ENCODE measurements at places on chromosomes 6 and 20.

GRCh38 chr6:2186516-2186915, 58.9 kb downstream of the GMDS start:
- H3K36me3 ChIP-seq = no peaks in the 10 kb centered on the region
- no peak overlapping the region for H3K4me3 ChIP-seq
- no peak for DNase-seq
- H3K27me3 ChIP-seq = no peaks in the 10 kb centered on the region
- H3K27ac ChIP-seq = no peak overlapping the region

- no peaks in the 10 kb centered on the region for H3K36me3 ChIP-seq
- no peak overlapping the region for H3K4me3 ChIP-seq
- no peaks in the 10 kb centered on the region for H3K27me3 ChIP-seq
- DNase-seq = no peak
Measured at GRCh38 chr6:88704980-88705379, 258.4 kb downstream of the RNGTT start.

- 0 out of 2 replicates have a peak, but pooled peaks cover 3% of the 10 kb centered on the region for H3K36me3 ChIP-seq
- DNase-seq = no peak
- H3K4me3 ChIP-seq = no peak overlapping the region
- H3K27ac ChIP-seq = no peak overlapping the region
- no peaks in the 10 kb centered on the region for H3K27me3 ChIP-seq
Measured at GRCh38 chr20:42747765-42748411, 441.8 kb downstream of the PTPRT start.

DNA sequence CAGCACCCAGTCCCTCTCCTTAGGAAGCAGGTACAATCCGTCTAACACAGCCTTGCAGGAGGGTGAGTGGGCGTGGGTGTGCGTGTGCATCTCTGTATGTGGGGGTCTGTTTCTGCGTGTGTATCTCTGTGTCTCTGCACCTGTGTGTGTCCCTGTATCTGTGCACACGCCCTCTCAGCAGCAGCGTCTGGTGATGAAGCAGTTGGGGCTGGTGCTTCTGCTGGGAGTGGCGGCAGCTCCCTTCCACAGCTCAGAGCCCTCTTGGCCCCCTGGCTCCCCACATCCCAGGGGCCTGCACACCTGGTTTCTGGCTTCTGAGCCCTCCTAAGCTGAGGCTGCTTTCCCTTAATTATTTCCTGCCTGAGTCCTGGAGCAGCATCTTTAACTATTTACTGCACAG, 49.5 kb upstream of the CCDC167 start:
- H3K36me3 ChIP-seq = no peaks in the 10 kb centered on the region
- DNase-seq = no peak
- H3K4me3 ChIP-seq = no peak overlapping the region
- H3K4me1 ChIP-seq = no peaks in the 10 kb centered on the region
- no peak overlapping the region for H3K27ac ChIP-seq
